ENCODE measurements at places on chromosomes 3 and 15.

DNA sequence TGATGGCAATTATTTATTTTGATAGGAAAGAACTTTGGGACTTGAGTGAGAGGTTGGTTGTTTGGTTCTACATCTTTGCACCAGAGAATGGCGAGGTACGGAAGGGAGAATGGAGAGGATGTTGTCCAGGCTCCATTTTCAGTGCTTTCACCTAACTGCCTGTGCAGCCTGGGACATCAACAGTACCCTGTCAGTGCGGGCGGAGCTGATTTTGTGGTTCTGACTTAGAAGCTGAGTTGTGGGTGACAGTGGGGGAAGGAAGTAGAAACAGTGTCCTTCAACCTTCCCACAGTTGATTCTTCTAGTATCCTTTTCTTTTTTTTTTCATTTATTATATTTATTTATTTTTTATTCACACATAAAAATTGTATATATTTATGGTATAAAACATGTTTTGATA is 95.3 kb downstream of the TIGIT start:
- DNase-seq: no peak

DNA sequence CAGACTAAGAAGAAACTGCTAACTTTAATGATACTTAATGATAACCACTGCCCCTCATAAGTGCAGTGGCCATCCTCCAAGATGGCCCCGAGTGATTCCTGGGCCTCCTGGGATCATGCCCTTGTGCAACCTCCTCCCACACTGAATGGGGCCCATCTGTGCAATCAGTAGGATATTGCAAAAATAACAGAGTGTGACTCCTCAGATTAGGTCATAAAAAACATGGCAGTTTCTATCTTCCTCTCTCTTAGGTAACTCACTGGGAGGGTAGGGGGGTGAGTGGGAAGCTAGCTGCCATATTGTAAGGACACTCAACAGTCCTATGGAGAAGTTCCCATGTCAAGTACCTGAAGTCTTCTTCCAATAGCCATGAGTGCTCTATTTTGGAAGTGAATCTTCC is 173.0 kb downstream of the SHQ1 start:
- no peak for DNase-seq

DNA sequence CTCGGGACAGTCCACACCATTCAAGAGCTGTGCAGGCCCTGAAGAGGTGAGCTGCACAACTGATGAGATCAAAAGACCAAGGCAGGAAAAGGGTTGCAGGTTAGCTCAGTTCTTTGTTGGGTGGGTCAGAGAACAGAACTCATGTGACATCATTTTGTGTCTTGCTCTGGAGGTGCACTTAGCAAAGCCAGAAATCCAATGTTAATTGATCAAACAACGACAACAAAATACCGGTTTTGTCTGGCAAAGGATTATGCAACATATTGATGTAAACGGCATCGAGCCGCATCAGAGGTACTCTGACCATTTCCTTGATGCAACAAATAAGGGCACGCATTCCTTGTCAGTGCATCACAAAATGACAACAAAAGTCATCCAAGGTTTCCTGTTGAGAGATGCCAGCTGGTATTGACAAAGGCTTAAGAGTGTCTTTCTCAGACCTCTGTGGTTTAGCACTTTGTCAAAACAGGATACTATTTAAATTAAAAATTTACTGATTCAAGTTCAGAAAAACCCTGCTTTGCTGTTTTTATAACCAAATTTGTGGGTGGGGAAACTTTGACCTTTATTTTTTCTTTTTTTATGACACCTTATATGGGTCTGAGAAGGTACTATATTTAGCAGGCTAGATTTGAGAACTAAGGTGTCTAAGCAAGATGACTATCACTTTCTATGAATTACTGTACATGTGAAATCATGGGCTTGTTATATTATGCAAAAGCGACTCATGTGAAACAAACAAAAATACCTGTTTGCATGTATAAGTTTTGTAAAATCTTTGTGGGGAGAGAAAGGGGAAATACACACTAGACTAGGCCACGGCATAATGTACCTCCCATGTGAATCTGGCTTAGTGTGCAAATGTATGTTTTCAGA is 496.1 kb downstream of the FOXP1 start:
- DNase-seq: no peak

- no peak for DNase-seq
Observed at GRCh38 chr3:182389071-182389815, 404.1 kb upstream of the ATP11B start.

GRCh38 chr15:93719921-93720351 is 511.4 kb upstream of the MCTP2 start:
- no peak for DNase-seq

DNA sequence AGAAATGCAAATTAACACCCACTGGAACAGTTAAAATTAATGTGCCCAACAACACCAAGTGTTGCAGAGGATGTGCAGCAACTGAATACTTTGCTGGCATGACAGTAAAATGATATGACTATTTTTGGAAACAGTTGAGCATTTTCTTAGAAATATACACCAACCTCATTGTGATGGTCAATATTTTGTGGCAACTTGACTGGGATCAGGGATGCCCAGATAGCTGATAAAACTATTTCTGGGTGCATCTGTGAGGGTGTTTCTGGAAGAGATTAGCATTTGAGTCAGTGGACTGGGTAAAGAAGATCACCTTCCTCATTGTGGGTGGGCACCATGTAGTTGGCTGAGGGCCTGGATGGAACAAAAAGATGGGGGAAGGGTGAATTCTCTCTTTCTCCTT is 57.9 kb downstream of the RPLP1 start:
- DNase-seq: no peak

DNA sequence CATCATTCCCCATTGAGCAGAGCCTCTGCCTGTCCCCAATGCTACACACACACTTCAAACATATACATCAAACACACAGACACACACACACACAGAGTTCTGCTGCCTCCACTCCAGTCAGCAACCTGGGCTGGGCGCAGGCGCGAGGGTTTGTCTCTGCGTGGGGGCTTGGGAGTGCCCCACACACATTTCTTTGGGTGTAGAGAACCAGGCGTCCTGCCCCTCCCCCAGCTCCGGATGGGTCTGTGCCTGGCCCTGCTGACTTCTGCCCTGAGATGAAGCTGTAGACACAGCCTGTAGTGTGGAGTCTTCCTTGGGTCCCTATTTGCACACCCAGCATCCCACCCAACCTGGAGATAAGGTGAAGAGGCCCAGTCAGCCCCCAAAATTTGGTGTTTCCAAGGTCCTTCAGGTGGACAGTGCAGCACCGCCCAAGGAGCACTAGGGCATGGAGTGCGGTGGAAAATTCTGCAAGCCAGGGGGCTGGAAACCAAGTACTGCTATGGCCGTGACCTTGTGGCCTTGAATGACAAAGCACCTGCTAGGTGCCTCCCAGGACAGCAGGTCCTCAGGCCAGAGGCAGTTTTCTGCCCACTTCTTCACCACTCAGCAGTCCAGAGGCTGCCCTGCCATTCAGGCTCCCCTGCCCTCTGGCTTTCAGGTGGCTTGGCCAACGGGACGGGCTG is 26.8 kb downstream of the FBXW12 start:
- no peak for DNase-seq

GRCh38 chr3:119647843-119648575 is 12.4 kb downstream of the POPDC2 start:
- no peak for DNase-seq

DNA sequence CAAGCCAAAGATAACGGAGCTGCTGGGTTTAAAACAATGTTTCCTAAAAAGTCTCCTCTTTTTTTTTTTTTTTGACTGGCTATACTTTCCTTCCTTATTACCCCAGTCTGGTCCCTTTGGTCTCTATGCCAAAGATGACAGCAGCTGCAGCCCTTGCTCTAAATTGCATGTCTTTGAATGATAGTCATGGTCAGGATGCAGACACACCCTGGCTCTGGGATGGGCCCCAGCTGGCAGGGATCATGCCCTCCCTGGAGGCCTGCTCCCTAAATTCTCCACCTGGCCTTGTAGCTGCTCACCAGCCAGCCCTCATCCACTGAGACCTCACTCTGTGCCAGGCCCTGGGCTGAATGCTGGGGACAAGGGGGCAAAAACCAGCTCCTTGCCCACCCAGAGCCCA is 95.8 kb downstream of the MESD start:
- DNase-seq: no peak

DNA sequence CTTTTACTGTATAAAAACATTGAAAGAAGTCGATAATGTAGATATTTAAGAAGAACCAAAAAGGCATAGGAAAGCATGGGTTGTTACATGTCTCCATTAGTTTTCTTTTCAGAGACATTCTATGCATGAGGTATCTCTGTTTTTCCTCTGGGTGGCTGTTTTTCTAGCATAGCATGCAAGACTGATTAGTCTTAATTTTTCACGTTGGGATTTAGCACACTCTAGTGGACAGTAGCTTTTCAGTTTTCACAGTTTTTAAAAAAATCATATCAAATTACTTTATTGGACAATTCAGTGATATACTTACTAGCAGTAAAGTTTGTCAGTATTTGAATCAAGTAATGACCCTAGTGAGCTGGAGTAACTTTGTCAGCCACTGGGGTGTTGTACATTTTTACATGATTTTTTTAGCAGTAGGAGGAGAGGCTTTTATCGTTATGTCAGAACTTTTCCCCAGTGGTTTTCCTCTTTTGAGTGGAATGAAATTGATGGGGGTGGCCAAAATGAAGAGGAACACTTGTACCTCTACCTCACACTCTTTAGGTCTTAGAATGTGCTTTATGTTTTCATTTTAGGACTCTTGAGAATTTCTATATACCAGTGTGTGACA is 57.2 kb downstream of the SEC22A start:
- DNase-seq: no peak

DNA sequence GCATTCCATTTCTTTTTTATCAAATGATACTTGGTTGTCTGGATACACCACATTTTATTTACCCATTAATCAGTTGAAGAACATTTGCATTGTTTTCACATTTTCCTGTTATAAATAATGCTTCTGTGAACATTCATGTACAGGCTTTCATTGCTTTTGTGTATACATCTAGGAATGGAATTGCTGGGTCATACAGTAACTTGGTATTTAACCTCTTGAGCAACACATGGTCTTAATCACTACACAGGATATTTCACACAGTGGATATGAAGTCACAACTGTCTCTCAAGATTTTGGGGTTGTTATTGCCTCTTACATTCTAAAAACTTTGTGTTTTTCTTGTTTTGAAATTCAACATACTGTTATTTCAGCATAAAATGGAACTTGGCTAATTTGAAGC is 48.2 kb downstream of the C3orf85 start:
- DNase-seq: no peak

- no peak for DNase-seq
Observed at GRCh38 chr3:11288786-11289637, 16.8 kb downstream of the ATG7 start.

GRCh38 chr3:97957617-97958311 is 14.5 kb downstream of the RIOX2 start:
- DNase-seq: no peak

DNA sequence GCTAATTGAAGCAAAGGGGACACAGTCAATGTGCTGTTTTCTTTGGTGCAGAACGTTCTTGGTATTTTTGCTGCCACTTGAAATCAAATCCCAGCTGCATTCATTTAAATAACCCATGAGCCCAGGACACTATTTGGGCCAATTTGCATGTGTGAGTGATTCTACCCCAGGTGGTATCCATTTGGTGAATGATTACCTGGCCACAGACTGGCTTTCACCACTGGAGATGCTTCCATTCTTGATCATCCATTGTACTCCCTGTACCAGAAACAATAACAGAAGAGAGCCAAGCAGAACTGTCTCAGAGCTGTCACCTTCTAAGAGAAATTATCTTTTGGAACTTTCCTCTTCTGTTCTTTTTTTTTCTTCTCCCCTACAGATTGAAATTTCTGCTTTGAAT is 139.7 kb upstream of the RARB start:
- DNase-seq: no peak

DNA sequence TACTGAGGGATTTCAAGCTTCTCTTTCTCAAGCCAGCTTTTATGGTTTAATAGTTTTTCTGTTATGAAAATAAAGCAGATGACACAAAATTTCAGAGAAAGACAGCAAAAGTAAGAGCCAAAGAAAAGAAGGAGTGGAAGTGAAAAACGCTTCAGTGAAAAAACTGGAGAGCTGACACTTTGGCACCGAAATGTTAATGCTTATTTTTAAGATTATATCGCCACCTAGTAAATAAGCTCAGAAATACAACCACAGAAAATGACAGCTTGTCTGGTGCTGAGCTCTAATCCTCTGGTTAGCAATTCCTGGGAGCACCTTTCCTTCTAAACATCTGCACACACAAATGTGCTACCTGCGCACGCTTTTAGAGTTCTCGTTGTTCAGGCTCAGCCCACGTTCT is 101.6 kb downstream of the ZPLD1 start:
- no peak for DNase-seq

GRCh38 chr3:123781138-123781537 is 103.0 kb downstream of the MYLK start:
- no peak for DNase-seq

- DNase-seq: no peak
Observed at GRCh38 chr3:99874237-99875002, 56.8 kb downstream of the CMSS1 start.

DNA sequence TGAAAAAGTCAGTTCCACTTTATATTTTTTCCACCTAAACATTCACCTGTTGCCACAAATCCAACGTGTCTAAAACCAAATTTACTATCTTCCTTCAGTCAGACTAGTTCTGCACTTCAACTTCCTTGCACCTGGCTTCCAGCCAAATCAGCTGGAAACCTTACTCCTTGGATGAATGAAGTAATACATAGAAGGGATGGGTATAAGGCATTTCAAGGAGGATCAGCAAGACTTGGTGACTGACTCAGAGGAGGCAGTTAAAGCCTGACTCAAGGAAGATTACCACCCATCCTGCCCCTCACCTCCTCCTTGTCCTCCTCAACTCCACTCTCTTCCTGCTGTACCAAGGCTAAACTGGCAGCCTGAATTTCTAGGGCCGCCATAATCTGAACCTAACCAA is 37.1 kb downstream of the QTRT2 start:
- no peak for DNase-seq

DNA sequence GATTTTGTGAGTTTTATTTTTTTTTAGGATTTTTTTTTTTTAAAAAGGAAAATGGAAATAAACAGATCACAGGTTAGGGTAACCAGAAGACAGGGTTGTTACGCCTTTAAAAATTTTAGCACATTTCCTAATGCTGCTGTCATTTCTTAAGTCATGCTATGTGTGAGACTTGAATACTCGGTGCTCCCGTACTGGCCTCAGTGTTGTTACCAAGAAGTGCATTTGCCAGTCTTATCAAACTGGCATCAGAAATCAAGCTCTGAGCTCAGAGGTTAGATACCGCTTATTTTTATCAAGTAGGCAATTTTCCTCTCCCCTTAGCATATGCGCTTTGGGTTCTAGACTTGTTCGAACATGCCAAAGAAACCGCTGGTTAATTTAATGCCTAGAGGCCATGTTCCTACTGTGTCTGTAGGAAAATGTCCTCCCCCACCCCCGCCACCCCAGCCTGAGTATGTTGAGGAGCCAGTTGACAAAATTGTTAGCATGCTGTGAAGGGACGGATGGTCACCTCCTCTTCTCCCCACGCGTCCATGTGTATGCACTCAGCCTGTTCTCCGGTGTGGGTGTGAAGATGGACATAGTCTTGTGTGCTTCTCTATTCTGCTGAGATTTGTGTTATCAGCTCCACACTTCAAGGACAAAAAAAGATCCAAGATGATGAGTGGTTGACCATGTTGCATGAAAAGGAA is 88.9 kb downstream of the ITPR1 start:
- DNase-seq: no peak
